A549 treated with AZD2906 at 1 μM for 4 hours (cell line): ENCODE measurements at places on chromosomes 16 and 17. TPM values are rescaled to one million over a fixed set of nuclear protein-coding genes. Genes with fewer than 3 reads are reported as not detected.

The RAP1GAP2 gene
- 25.1 to 32.1 TPM (median 30.7 TPM) in 5 replicates for total RNA-seq

The SMIM36 gene
- not detected in 5 replicates for total RNA-seq

The SLC47A1 gene
- 19.8 to 21.4 TPM (median 20.5 TPM) in 5 replicates for total RNA-seq

The TMEM170A gene
- 13.8 to 15.5 TPM (median 14.5 TPM) in 5 replicates for total RNA-seq

The ENPP7 gene
- not detected in 5 replicates for total RNA-seq

The ABCA10 gene
- 0.08 to 0.24 TPM (median 0.12 TPM) in 5 replicates for total RNA-seq

The AHSP gene
- not detected in 5 replicates for total RNA-seq

The TEX19 gene
- total RNA-seq = 0.29 to 0.49 TPM (median 0.37 TPM) in 5 replicates

The OR3A3 gene
- not detected in 5 replicates for total RNA-seq

The TSPOAP1 gene
- total RNA-seq = not detected in 5 replicates

The PARD6A gene
- 1.5 to 2.7 TPM (median 2.2 TPM) in 5 replicates for total RNA-seq

The KRTAP4-1 gene
- total RNA-seq = 0.08 to 0.13 TPM in 2 of 5 replicates, not detected in the others

The GUCY2D gene
- total RNA-seq = 0.38 to 0.78 TPM (median 0.50 TPM) in 5 replicates

The RCVRN gene
- total RNA-seq = not detected in 5 replicates

The VMO1 gene
- 0.39 to 1.4 TPM (median 0.76 TPM) in 5 replicates for total RNA-seq

The MSLN gene
- total RNA-seq = 2.9 to 3.7 TPM (median 3.1 TPM) in 5 replicates

The DLX4 gene
- 1.9 to 2.7 TPM (median 2.6 TPM) in 5 replicates for total RNA-seq

The TMEM220 gene
- total RNA-seq = 2.0 to 3.8 TPM (median 2.7 TPM) in 5 replicates

The GRIN2A gene
- total RNA-seq = 0.01 to 0.15 TPM in 2 of 5 replicates, not detected in the others

The KRT27 gene
- total RNA-seq = not detected in 5 replicates

The MYH1 gene
- total RNA-seq = not detected in 5 replicates

The NOD2 gene
- total RNA-seq = 0.02 TPM in 1 of 5 replicates, not detected in the others

The PTGES3L gene
- 0.63 to 1.3 TPM (median 0.87 TPM) in 5 replicates for total RNA-seq

The ABCC3 gene
- total RNA-seq = 112 to 132 TPM (median 127 TPM) in 5 replicates

The PRR35 gene
- 0.08 to 0.28 TPM (median 0.26 TPM) in 5 replicates for total RNA-seq

The EIF5A gene
- 1,603 to 1,771 TPM (median 1,695 TPM) in 5 replicates for total RNA-seq

The TNFSF13 gene
- 0.49 to 1.1 TPM (median 0.68 TPM) in 5 replicates for total RNA-seq

The TMED6 gene
- 0.07 TPM in 1 of 5 replicates, not detected in the others for total RNA-seq

The ACAP1 gene
- 2.4 to 5.7 TPM (median 4.0 TPM) in 5 replicates for total RNA-seq

The TRIM16 gene
- 170 to 226 TPM (median 192 TPM) in 5 replicates for total RNA-seq

The KRT24 gene
- total RNA-seq = not detected in 5 replicates

The GNGT2 gene
- total RNA-seq = 0.42 to 1.00 TPM (median 0.94 TPM) in 5 replicates

The WNT3 gene
- 3.9 to 4.5 TPM (median 4.4 TPM) in 5 replicates for total RNA-seq

The CCL22 gene
- total RNA-seq = 0.05 to 0.07 TPM (median 0.05 TPM) in 4 of 5 replicates, not detected in the other

The AARS1 gene
- total RNA-seq = 86.3 to 103 TPM (median 91.4 TPM) in 5 replicates

The CLDN7 gene
- 2.2 to 3.2 TPM (median 2.9 TPM) in 5 replicates for total RNA-seq

The PYDC1 gene
- not detected in 5 replicates for total RNA-seq

The GID4 gene
- 9.2 to 11.4 TPM (median 10.9 TPM) in 5 replicates for total RNA-seq

The CEMP1 gene
- total RNA-seq = 0.06 to 0.15 TPM (median 0.09 TPM) in 3 of 5 replicates, not detected in the others

The ALDOC gene
- total RNA-seq = 1.3 to 2.4 TPM (median 2.0 TPM) in 5 replicates

The PLD6 gene
- 5.0 to 6.7 TPM (median 5.8 TPM) in 5 replicates for total RNA-seq

The TMEM100 gene
- 0.05 to 0.22 TPM (median 0.07 TPM) in 5 replicates for total RNA-seq

The SPIRE2 gene
- total RNA-seq = 5.2 to 7.7 TPM (median 7.3 TPM) in 5 replicates
